ENCODE measurements at places on chromosomes 13 and 19. TPM values are rescaled to one million over a fixed set of nuclear protein-coding genes. Genes with fewer than 3 reads are reported as not detected.

The ENOX1 gene
- total RNA-seq: 7.5 TPM

The MYO16 gene
- total RNA-seq: 15.1 TPM

The ZNF616 gene
- 29.7 TPM for total RNA-seq

The TMEM205 gene
- total RNA-seq: 83.0 TPM

The RGCC gene
- total RNA-seq: 38.8 TPM

The LPAR2 gene
- total RNA-seq: 15.4 TPM

The ANKRD24 gene
- total RNA-seq: 4.0 TPM

The LILRB3 gene
- 9.2 TPM for total RNA-seq

The ZIC5 gene
- total RNA-seq: 10.4 TPM

The CBY2 gene
- total RNA-seq: not detected

The CCDC169 gene
- 17.2 TPM for total RNA-seq

The INSR gene
- total RNA-seq: 74.1 TPM

The HRC gene
- total RNA-seq: 18.6 TPM

The FXYD1 gene
- total RNA-seq: 34.8 TPM

The GPR4 gene
- total RNA-seq: 0.71 TPM

The CLASRP gene
- total RNA-seq: 79.8 TPM

The RCBTB2 gene
- 38.5 TPM for total RNA-seq

The SERTM1 gene
- total RNA-seq: 7.9 TPM

The ACER1 gene
- total RNA-seq: not detected

The KLK14 gene
- not detected for total RNA-seq

The LSM7 gene
- 112 TPM for total RNA-seq

The C1QTNF9B gene
- 0.88 TPM for total RNA-seq

The KLK10 gene
- 1.9 TPM for total RNA-seq

The PABPC3 gene
- total RNA-seq: 0.16 TPM

The NALCN gene
- total RNA-seq: 11.3 TPM

The ZNF709 gene
- 20.2 TPM for total RNA-seq

The GTF2F2 gene
- total RNA-seq: 25.8 TPM

The RGL3 gene
- total RNA-seq: 2.5 TPM

The KLK3 gene
- not detected for total RNA-seq

The ANO8 gene
- 26.3 TPM for total RNA-seq

Measured in camera-type eye (tissue), 1 donor.